ENCODE measurements at places on chromosomes 4 and X. TPM values are rescaled to one million over a fixed set of nuclear protein-coding genes. Genes with fewer than 3 reads are reported as not detected.

- no peak within 1 kb of the TSS for H3K27ac ChIP-seq
- DNase-seq: no peak
- no peaks in the 10 kb centered on the region for H3K36me3 ChIP-seq
- H3K4me1 ChIP-seq: peaks cover 3% of the 10 kb centered on the region
Observed at GRCh38 chrX:53281321-53281822, at the start of gene IQSEC2. Gene IQSEC2 (minus strand): TSS chrX:53281584.

- peaks cover 7% of the 10 kb centered on the region for H3K27me3 ChIP-seq
- no peak overlapping the region for H3K4me3 ChIP-seq
- peaks cover 4% of the 10 kb centered on the region for H3K4me1 ChIP-seq
- H3K36me3 ChIP-seq: no peaks in the 10 kb centered on the region
- no peak for DNase-seq
Observed at GRCh38 chrX:134692990-134693389, 34.7 kb upstream of the PLAC1 start.

- no peak overlapping the region for H3K4me3 ChIP-seq
- H3K27me3 ChIP-seq: peaks cover 3% of the 10 kb centered on the region
- H3K27ac ChIP-seq: no peak overlapping the region
- no peaks in the 10 kb centered on the region for H3K36me3 ChIP-seq
Observed at GRCh38 chr4:152064753-152065152, 303.9 kb upstream of the GATB start.

GRCh38 chr4:108261026-108261425 lies 92.3 kb upstream of the LEF1 start:
- DNase-seq: no peak
- H3K27me3 ChIP-seq: no peaks in the 10 kb centered on the region
- no peaks in the 10 kb centered on the region for H3K36me3 ChIP-seq
- no peak overlapping the region for H3K4me3 ChIP-seq
- H3K4me1 ChIP-seq: no peaks in the 10 kb centered on the region

DNA sequence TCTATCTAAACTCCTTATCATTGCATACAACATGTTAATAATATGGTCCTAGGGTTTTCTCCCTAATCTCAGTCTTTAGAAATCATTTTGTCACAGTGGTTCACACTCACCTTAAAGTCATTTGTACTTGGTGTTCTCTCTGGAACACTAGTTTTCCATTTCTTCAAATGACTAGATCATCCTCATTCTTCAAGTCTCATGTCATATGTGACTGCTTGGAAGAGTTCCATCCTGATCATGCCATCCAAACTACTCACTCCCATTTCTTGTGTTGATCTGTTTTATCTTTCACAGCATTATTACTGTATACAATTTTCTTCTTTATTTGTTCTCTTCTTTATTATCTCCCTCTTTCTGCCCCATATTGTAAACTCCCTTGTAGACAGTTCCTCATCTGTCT lies 66.5 kb downstream of the HTR2C start:
- DNase-seq: no peak
- no peaks in the 10 kb centered on the region for H3K27me3 ChIP-seq
- no peaks in the 10 kb centered on the region for H3K36me3 ChIP-seq
- no peak overlapping the region for H3K4me3 ChIP-seq
- no peak overlapping the region for H3K27ac ChIP-seq

GRCh38 chr4:111930659-111931058 lies 214.6 kb upstream of the FAM241A start:
- peaks cover 13% of the 10 kb centered on the region for H3K27me3 ChIP-seq
- no peaks in the 10 kb centered on the region for H3K36me3 ChIP-seq
- no peak overlapping the region for H3K27ac ChIP-seq
- DNase-seq: no peak

The MSX1 gene
- not detected for total RNA-seq

The ZAR1 gene
- not detected for total RNA-seq

The PF4V1 gene
- not detected for total RNA-seq

The IL21 gene
- 14.5 TPM for total RNA-seq

The NAP1L3 gene
- 0.78 TPM for total RNA-seq

The SOX3 gene
- not detected for total RNA-seq
